ENCODE measurements at places on chromosomes 13 and 19.

- DNase-seq, result no peak
These were observed 1054.5 kb downstream of the SLITRK1 start for GRCh38 chr13:82827724-82828123.

- no peak for DNase-seq
These were observed 29.0 kb downstream of the EXOSC8 start for GRCh38 chr13:37029617-37030016.

DNA sequence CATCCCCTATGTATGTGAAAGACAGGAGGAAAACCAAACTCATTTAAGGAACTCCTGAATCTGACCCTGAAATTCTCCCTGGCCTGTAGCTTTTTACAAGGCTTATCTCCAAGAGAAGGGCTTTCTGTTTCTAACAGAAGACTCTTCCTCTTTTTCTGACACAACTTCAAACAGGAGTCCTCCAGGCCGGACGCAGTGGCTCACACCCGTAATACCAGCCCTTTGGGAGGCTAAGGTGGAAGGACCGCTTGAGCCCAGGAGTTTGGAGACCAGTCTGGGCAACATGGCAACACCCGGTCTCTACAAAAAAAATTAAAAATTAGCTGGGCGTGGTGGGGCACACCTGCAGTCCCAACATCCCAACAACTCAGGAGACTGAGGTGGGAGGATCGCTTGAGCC is 41.9 kb downstream of the CARS2 start:
- no peak for DNase-seq

DNA sequence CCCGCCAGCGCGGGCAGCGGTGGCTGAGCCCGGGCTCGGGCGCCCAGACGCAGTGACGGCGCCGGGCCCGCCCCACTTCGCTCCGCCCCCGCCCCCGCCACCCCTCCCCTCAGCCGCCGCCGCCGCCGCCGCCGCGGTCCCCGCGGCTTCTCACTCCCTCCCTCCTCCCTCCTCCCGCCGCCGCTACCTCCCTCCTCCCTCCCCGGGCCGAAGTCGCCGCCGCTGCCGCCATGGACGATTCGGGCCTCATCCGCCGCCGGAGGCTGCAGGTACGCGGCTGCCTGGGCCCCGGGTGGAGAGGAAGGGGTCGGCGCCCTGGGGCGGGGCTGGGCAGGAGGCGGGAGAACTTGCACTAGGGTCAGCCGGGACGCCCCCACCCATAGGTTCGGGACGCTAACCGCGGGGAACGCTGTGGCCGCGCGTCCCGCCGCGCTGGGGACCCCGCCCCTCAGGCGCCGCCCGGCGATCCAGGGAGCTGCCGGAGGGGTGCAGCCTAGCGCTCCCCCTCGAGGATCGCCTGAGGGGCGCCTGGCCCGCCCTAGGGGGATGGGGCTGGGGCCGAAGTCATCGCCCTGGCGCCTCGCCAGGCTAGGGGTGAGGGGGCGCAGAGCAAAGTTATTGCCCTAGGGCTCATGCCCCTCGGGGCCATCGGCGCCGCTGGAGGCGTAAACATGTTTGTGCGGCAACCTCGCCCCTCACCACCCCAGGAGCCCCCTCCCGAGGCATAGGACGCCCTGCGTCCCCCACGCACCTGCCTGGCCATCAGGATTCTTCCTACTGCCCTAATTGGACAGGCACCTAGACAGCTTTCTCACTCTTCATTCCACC is 427 bp downstream of the RTBDN start:
- DNase-seq, result peak; percentile 13

GRCh38 chr19:17526922-17527321 is 15.5 kb downstream of the PGLS start:
- DNase-seq, result no peak

GRCh38 chr13:76828316-76828741 is 57.9 kb downstream of the KCTD12 start:
- no peak for DNase-seq

- DNase-seq, result peak; percentile 61
These were observed 58.0 kb upstream of the CYSLTR2 start for GRCh38 chr13:48595431-48596429.

DNA sequence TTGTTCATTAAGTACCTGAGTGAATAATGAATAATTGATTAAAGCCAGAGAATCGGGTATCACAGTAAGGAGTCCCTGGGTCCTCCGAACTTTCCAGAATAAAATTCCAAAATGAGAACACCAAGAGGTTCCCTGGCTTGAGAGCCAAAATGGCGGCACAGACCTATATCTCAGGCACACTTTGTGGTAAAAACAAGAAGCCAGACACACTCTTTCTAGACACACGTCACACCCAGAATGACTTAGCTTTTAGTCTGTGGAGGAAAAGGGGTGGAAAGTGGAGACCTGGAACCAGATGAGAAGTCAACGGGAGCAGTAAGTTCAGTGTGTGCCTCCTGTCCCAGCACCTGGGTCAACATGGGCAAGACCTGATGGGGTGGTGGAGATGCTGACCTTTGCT is 8.4 kb downstream of the ARL11 start:
- DNase-seq, result no peak

- DNase-seq, result peak; percentile 12
These were observed 327.4 kb upstream of the ZNF507 start for GRCh38 chr19:32018014-32018413.

DNA sequence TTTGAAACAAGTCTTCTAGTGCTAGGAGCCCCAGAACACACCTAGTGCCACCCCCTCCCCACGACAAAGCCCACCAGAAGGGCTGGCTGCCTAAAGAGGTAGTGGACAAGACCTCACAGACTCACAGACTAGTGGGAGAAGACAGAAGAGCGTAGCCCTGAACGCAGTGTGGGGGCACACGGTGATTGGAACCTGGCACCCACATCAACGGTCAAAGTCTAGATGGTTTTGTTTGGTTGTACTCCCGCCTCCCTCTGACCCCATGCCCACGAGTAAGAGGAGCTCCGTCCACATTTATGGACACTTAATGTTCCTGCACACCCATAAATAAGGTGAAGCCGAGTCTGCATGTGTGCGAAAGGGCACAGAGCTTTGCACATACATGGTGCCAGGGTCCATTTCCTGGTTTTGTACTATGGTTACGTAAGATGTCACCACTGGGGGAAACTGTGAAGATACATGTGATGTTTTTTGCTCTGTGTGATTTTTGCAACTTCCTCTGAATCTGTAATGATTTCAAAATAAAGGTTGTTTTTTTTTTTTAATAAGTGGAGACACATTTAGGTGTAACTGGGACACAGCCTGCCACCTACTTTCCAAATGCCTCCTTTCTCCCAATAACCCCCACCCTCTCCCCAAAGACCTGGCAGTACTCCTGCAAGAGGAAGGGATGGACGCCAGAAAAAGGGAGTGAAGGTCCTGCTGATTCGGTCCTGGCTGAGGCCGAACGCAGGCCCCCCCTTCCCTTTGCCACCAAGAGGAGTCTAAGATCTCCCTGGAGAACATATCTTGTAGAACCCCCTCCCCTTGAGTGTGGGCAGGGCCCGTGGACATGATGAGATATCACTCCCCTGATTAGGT is 72.8 kb downstream of the GNG7 start:
- DNase-seq, result no peak

DNA sequence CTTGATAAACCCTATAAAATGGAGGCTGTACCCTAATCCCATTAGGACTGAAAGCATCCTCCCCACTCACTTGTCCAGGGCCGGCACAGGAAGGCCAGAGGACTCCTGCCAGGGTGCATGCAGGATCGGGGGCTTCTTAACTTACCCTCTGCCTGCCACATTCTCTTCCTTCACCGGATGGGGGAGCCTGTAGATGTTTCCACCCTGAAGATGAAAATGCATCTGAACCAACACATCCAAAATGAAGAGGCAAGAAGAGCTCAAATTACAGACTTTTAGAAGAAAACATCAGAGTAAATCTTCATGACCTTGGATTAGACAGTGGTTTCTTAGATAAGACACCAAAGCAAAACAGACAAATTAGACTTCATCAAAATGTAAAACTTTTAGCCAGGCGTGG is 25.9 kb upstream of the NAPA start:
- DNase-seq, result no peak

GRCh38 chr19:49824662-49825061 is 6.6 kb downstream of the MED25 start:
- no peak for DNase-seq

DNA sequence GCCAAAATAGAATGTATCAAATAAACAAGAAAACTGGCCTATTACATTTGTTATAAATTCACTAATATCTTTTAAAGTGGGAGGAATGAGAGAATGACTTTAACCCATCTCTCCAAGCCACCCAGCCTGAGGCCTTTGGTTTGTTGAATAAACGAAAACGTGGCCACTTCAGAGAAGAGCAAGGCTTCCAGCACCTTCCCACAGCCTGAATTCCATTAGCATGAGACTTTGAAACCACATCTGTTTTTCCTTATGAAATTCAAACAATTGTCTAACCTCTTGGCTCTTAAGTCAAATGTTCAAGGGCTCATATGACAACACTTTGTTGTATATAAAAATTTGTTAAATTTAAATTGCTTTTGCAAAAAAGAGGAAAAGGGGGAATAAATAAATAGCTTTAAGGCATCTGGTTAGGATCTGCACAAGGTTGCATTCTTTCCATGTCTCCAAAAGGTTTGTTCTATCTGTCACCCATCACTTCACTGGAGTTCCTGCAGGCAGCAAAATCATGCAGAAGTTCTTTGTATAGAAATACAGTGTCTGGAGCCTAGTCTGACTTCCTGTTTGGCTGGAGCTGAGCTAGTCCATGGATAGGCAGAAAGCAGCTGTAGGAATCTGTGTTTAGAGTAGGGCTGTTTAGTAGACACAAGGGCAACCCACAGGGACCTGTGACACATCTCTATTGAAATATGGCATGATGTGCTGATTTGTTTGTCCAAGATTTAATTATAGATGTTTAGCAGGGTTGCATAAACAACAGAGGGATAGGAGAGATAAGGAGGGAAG is 502.3 kb downstream of the KCTD12 start:
- DNase-seq, result no peak

- DNase-seq, result peak; percentile 42
These were observed 697 bp downstream of the FCGRT start for GRCh38 chr19:49512970-49513745.

All from thyroid gland (tissue), 4 donors.